ENCODE measurements at places on chromosomes 1 and 21. TPM values are rescaled to one million over a fixed set of nuclear protein-coding genes. Genes with fewer than 3 reads are reported as not detected.

Gene FGGY
- total RNA-seq, result 8.1 TPM

Gene LCE2B
- total RNA-seq, result not detected

Gene BMP8B
- 0.37 TPM for total RNA-seq

Gene OR4F16
- total RNA-seq, result not detected

Gene TTC34
- total RNA-seq, result 0.48 TPM

Gene FCMR
- 74.0 TPM for total RNA-seq

Gene TMEM201
- 12.0 TPM for total RNA-seq

Gene CA14
- total RNA-seq, result not detected

Gene FBLIM1
- total RNA-seq, result not detected

Gene AMY1A
- not detected for total RNA-seq

GRCh38 chr1:2288816-2289536, 60.9 kb downstream of the SKI start:
- no peak for ATAC-seq

GRCh38 chr1:236204656-236205055, 62.3 kb downstream of the GPR137B start:
- no peak for ATAC-seq

- peak; percentile 68 for ATAC-seq
Measured at GRCh38 chr1:235855811-235856429, 10.8 kb downstream of the LYST start.

DNA sequence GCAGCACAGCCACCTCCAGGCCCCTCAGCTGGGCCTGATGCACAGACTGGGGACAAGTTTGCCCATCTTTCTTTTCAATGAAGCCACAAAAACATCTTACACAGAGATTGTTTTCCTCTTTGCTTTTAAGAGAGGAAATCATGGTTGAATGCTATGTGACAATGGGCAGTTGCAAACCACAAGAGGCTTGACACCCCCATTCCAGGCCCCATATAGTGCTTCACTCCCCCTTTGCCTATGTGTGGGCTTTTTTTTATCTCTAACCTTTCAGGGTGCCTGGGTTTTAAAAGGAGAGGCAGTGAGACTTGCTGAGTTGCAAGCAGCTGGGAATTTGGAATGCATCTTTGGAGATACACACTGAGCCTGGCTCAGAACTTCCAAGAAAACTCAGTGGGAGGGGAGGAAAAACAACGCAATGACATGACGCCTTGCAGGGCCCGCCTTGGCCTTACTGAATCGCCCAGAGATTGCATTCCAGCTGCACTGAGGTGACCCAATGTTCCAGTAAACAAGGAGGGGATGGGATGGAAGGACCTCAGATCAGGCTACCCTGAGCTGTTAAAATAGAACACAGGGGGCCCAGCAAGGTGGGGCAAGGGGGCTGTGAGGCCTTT, 145.2 kb upstream of the ZNF648 start:
- ATAC-seq, result no peak

DNA sequence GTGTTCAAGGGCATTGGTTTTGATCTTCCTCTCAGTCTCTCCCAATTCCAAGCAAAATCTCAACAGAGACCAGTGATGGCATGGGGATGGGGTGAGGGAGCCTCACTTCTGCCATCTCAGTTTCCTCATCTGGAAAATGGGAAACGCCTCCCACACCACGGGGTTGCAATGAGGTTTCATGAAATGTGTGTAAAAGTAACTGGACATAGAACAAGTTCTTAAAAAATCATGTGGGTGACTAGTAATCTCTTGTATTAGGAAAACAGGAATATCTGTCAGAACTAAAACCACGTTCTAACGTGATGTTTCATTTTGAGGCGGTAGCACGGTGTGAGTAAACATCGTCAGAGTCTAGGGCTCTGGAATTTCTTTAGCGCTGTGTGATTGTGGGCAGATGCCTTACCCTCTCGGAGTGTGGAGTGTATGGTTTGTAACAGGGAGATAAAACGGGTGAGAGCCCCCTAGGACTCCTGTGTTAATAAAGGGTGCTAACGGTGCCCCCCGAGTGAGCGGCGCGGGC, 55.5 kb upstream of the DNAJC6 start:
- ATAC-seq, result peak; percentile 75

DNA sequence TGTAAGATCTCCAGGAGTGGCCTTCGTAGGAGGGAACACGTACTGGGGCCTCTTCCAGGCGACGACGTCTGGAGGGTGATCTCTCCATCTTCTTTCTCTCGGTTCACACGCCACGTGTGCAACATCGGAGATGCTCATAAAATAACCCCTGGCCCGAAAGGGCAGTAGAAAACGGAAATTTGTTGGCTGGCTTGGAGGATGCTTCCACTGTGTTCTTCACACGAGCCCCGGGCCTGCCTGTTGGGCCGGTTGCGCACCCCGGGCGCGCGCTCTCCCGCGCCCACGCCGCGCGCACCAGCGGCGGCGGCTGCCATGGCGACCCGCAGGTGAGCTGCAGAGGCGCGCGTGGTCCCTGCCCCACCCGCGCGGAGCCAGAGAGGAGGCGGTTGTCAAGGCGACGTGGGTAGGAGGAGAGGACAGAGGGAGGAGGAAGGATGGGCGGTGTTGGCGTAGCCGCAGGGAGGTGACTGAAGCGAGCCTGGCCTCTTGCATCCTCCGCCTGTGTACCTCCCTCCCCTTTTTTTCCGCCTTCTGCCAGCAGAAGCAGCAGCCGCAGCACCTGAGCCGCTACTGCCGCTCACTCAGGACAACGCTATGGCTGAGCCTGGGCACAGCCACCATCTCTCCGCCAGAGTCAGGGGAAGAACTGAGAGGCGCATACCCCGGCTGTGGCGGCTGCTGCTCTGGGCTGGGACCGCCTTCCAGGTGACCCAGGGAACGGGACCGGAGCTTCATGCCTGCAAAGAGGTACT, at the start of gene ELAPOR1:
ELAPOR1 (plus strand) TSS at position 526 of the 752 bp plus-strand sequence; CDS start at position 595, 69 bp downstream.
- ATAC-seq, result peak; percentile 75

GRCh38 chr1:241275981-241276380, 81.0 kb downstream of the RGS7 start:
- ATAC-seq, result no peak

DNA sequence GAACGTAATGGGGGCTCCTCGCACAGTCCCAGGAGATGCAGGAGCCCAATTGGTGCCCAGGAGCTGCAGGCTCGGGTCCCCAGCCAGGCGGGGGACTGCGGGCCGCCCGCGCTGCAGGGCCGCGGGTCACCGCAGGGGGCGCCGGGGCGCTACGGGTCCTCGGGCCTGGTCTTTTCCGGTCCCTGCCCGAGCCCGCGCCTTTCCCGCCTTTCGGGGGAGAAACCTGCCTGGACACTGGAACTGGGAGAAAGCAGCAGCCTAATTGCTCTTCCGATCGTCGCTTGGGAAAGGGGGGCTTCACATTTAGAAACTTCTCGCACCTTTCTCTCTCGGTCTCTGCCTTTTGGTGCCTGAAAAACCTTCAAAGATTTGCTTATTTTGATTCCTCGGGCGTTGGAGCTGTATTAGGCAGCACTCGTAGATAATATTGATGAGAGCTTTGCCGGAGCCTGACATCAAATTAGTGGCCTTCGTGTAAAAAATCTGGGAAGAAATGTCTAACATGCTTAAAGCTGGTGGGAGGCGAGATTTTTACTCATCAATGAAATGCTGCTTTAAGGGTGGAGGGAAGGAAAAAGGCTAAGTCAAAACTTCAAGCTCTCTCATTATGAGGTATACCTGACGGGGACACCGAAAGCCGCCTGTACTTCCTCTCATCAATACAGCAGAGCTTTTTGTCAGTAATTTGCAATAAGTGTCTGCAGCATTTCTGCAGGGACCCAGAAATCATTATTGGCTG, 12.6 kb upstream of the BARHL2 start:
- ATAC-seq, result no peak

DNA sequence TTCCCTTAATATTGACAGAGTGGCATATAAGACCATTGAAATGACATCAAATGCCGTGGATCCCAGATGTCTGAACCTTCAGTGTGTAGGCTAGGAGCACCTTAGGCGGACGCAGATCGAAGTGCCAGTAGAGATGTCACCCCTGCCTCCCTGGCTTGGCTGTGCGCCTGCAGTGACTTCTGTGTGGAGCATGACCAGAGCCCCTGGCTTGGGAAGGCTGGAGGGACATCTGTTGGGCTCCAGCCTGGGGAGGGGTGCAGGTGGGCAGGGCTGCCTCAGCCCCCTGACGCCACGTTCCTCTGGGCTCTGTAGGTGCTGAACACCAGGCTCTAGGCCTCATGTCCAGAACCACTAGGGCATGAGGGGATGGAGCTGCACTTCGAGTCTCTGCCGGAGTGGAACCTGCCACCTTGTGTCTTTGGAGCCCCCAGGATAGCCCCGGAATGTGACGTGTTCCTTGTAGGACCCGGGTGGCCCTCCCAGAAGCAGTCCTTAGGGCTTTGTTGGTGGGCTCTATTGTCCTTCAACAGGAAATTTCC, 103.8 kb downstream of the ADARB1 start:
- ATAC-seq, result no peak

GRCh38 chr1:115068826-115069585, 20.3 kb downstream of the TSPAN2 start:
- no peak for ATAC-seq

DNA sequence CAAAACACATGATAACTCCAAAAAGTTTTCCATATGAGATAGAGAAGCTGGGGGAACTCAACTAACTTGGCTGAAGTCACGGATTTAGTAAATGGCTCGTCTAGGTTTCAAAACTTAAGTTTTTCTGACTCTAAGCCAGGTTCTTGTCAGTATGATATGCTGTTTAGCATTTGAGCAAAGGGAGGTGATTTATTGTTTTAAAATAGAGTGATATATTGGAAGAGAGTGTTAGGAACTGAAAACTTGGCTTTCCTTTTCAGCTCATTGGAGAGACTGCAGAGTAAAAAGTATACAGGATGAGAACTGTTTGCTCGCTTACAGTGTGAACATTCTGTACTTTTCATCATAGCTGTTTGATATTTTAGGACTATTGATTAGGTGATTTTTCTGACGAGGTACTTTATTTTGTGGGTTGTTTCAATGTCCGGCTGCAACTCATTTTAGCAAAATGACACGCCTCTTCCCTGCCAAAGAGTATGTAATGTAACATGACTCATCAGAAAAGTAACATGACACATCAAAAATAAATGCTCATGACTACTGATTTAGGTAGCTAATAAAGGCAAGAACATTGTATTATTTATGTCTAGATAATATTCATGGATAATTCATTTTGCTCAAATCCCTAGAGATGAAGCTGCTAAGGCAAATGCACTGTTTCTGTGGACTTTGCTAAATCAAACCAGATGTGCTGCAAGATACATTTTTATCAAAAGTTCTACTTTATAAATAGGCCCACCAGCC, 355.1 kb downstream of the GPATCH2 start:
- ATAC-seq, result no peak

DNA sequence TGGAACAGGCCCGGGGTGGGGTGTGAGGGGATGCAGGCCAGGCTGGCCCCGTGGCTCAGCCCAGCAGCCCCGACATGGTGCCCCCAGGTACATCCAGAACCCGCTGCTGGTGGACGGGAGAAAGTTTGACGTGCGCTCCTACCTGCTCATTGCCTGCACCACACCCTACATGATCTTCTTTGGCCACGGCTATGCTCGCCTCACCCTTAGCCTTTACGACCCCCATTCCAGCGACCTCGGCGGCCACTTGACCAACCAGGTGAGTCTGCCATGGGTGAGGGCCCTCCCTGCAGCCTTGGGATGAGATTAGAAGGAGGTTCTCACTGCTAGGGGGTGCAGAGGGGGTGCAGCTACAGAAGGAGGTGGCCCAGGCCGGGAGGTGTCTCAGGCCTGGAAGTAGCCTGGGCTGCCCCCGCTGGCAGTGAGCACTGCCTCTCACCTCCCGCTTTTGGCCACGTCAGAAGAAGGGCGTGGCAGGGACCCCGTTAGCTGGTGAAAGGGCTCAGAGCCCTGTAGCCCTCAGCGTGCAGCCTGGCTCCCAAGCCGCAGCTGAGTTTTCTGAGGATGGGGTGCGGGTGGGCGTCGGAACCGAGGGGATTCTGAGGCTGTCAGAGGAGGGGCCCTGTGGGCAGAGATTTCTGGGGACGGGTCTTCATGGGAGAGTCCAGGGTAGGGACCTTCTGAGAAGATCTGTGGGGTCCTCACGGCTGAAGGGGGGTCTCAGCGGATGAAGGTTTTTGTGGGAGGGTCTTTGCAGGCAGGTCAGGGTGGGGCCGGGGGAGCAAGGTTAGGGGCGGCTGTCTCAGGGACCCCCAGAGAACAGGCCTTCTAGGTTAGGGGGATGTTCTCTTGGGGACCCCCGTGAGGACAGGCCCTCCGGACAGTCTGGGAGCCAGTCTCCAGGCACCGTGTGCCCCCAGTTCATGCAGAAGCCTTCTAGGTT, 10.4 kb downstream of the TTLL10 start:
- ATAC-seq, result no peak

- ATAC-seq, result no peak
Measured at GRCh38 chr1:110346690-110347089, 7.5 kb downstream of the RBM15 start.

DNA sequence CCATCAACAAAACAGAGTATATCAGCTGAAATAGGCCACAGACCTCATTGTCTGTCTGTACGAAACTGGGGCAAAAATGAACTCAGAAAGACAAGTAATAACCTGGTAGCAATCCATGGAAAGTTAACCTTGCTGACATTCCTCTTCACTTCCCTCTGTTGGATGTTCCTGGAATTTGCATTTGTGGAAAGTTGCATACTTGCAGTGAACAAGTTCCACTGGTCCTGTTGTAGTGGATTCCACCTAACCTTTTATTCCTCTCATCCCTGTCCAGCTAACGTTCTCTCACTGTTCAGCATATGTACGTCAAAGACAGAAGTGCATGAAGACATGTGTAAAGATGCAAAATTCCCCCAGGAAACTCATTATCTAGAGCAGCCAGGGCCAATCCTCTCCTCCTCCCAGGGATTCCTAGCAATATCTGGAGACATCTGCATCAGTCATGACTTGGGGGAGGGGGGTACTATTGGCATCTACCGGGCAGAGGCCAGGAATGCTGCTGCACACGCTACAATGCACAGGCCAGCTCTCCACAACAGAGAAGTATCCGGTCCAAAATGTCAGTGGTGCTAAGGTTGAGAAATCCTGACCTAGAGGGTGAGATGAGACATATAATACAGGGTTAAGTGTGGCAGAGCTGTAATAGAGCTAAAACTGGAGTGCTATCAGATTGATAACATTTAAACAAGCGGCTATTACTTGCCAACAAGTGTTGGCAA, 8.2 kb downstream of the LPAR3 start:
- ATAC-seq, result no peak

DNA sequence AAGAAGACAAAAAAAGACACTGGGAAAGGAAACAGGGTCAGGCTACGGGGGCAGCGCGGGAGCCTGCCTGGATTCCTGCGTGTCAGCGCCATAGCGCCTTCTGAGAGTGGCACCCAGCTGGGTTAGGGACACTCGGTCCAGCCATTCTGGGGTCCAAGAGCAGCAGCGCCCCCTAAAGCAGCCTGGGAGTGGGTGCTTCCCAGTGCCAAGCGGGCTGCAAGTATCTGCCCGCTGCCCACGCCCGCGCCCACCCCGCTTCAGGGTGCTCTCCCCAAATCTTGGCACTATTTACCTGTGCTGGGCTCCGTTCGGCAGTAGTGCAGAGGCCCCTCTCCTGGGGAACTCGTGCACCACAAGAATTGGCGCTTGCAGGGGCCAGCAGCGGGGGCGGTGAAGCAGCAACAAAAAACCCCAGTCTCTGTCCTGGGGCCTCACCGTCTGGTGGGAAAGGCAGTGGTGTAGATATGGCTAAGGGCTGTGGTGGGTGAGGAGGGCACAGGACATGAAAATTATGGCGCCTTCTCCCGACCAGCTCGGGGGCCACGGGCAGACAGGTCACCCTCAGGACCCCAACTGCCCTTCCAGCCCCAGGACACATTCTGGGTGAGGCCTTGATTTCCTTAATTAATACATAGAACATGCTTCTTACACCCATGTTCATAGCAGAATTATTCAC, 24.1 kb upstream of the LBR start:
- no peak for ATAC-seq

GRCh38 chr21:17139696-17140095, 373.1 kb upstream of the CXADR start:
- ATAC-seq, result peak; percentile 47

GRCh38 chr21:40687625-40688024, 159.3 kb downstream of the DSCAM start:
- ATAC-seq, result no peak
